ENCODE measurements at places on chromosomes 3 and 15. TPM values are rescaled to one million over a fixed set of nuclear protein-coding genes. Genes with fewer than 3 reads are reported as not detected.

DNA sequence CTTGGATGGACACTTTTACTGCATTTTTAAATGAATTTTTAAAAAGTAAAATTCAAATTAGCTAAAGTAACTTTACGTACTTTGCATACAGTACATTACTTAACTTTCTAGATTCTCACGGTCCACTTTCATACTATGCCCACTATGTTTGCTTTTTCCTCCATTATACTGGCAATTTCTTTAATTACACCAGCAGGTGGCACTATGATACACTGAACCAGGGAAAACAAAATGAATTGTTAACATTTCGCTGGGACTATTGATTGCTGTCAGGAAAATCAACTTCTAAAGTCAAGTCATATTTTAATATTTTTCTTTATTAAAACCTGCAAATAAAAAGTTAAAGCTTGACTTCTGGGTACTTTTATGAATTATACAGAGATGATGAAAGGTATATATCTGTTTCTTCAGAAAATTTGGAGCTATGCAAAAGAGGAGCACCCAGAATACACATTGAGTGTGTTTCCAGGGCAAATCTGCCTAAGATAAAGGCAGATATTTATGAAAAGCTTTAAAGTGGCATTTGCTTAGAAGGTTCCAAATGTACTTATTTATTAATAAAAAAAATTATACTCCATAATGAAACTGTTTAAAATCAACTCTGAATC is 21.8 kb upstream of the POU1F1 start:
- H3K27me3 ChIP-seq: no peaks in the 10 kb centered on the region
- H3K27ac ChIP-seq: no peak overlapping the region
- H3K4me3 ChIP-seq: no peak overlapping the region
- DNase-seq: no peak
- H3K36me3 ChIP-seq: no peaks in the 10 kb centered on the region

GRCh38 chr3:65951836-65952505 is 86.7 kb downstream of the MAGI1 start:
- no peaks in the 10 kb centered on the region for H3K27me3 ChIP-seq
- no peak for DNase-seq
- H3K27ac ChIP-seq: no peak overlapping the region
- H3K36me3 ChIP-seq: no peaks in the 10 kb centered on the region
- H3K4me1 ChIP-seq: peaks cover 65% of the 10 kb centered on the region

DNA sequence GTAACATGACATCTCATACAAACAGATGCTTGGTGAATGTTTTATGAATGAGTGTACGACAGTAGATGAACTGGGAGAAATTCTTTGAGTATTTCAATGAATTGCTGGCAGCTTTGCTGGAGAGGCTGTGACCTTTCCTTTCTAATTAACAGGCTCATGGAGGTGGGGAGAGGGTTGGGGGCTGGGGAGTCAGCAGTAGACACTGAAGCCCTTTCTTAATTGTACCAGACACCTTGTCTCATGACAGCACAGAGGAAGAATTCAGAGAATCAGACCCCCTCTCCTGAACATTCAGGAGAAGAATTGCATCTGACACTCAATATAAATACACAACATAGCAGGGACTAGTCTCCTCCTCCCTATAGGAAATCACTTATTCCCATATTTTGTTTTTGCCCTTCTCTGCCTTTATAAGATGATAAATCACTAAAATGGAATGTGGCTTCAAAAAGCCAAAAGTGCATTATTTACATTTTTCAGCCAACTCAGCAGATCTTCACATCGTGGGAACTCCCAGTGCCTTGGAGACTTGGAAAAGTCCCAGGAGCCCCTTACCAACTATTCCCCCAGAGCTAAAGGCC is 66.2 kb upstream of the TPM1 start:
- H3K4me1 ChIP-seq: peaks cover 27% of the 10 kb centered on the region
- H3K36me3 ChIP-seq: no peaks in the 10 kb centered on the region
- peak overlapping the region; percentile 62 for H3K27ac ChIP-seq
- H3K27me3 ChIP-seq: no peaks in the 10 kb centered on the region
- H3K4me3 ChIP-seq: no peak overlapping the region

- H3K4me3 ChIP-seq: no peak overlapping the region
- no peak overlapping the region for H3K27ac ChIP-seq
- H3K27me3 ChIP-seq: no peaks in the 10 kb centered on the region
- no peaks in the 10 kb centered on the region for H3K4me1 ChIP-seq
- no peaks in the 10 kb centered on the region for H3K36me3 ChIP-seq
Measured at GRCh38 chr15:99981191-99981647, 248.0 kb upstream of the LYSMD4 start.

DNA sequence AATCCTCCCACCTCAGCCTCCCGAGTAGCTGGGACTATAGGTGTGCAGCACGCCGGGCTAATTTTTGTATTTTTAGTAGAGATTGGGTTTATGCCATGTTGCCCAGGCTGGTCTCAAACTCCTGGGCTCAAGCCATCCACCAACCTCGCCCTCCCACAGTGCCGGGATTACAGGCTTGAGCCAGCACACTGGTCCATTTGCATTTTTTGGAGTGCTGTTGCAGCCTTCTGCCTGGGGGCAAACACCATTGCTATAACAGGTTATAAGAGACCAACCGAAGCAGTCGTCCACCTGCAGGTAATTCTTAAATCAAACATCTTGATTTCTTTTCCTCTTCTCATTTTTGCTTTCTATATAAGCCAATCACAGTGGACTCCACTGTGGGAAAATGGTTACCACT is 27.7 kb downstream of the ACKR4 start:
- no peaks in the 10 kb centered on the region for H3K27me3 ChIP-seq
- peaks cover 4% of the 10 kb centered on the region for H3K4me1 ChIP-seq
- no peak overlapping the region for H3K4me3 ChIP-seq
- peaks cover 17% of the 10 kb centered on the region for H3K36me3 ChIP-seq

Gene ISY1
- 40.5 TPM for total RNA-seq
